Activated naive CD4-positive, alpha-beta T cell (primary cell): ENCODE measurements at places on chromosomes 6 and 20.

DNA sequence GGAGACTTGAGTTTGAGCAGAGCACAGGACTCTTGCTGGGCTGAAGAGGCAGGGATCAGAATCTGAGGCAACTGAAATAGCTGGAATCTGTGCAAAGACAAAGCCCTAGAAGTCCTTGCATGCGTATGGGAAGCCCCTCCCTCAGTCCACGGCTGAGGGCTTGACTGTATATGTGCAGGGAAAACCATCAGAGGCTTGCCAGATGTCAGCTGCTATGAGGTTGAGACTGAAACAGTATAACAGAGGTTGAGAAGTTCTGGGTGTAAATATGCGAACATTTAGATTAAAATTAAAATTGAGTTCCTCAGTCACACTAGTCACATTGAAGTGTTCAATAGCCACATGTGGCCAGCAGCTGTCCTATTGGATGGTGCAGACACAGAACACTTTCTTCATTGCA, 108.8 kb upstream of the NEDD9 start:
- DNase-seq = no peak

GRCh38 chr20:38685853-38686473, 38.3 kb upstream of the SLC32A1 start:
- DNase-seq = no peak

GRCh38 chr6:33339193-33339592, 21.6 kb upstream of the ZBTB22 start:
- DNase-seq = no peak

DNA sequence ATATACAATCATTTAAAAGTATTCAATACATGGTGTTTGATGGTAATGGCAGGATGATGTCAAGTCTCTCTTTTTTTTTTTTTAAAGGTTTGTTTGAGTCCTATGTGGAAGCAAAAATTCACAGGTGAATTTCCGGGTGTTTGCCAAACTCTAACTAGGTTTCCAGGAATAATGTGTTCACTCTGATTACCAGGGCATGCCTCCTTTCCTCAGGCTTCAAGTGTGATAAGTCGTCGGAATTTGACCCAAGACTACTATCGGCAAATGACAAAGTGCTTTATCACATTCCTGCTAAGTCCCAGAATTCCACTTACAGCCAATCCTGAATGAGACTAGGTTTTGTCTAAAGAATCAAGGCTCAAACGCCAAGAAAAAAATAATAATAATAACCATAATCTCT, 7.3 kb downstream of the OARD1 start:
- DNase-seq = no peak

DNA sequence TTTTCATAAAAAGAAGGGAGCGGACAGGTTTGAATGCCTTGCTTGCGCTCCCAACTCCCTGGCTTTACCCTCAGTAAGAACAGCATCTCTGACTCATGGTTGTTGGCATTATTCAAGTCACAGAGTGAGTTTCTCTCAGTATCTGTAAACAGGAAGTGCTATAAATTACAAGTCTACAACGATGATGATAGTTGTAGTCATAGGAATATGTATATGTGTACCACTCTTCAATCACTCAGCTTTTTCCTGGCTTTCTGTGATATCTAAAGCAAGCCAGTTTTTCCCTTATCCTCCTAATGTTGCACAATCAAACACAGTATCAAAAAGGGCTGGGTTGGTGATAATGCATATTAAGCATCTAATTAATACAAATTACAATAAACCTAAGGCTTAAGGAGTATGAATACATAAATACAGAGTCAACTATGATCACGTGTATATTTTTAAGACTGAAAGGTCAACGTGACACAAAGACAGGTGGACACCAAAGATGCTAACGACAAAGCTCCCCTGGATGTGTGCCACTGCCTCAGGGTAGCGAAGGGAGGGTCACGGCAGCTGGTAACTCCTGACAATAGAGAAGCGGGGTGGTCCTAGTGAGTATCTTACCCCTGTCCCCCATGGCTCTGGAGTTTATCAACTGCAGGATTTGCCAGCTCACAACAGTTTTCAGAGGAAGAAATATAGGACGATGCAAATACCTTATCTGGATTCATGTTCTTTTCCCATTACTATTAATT, 202.8 kb downstream of the BTBD9 start:
- no peak for DNase-seq

- no peak for DNase-seq
These were observed 173.9 kb downstream of the LRFN2 start for GRCh38 chr6:40413239-40413638.
